HCT116 (cell line): ENCODE measurements at places on chromosomes 4 and X.

- no peak for DNase-seq
Measured at GRCh38 chr4:138911909-138912703, 103.5 kb upstream of the NOCT start.

DNA sequence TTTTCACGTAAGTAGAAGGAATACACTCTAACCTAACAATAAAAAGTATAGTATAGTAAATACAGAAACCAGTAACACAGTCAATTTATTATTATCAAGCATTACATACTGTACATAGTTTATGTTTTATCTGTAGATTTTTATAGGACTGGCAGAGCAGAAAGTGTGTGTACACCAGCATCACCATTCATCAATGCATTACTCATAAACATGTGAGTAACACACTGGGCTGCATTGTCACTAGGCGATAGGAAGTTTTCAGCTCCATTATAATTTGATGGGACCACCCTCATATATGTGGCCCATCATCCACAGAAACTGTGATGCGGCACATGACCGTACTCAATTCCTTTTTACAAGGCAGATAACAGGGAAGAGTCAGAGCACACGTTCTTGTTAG lies 137.8 kb upstream of the RBPJ start:
- no peak for DNase-seq

- DNase-seq: no peak
Measured at GRCh38 chrX:47078129-47079043, at the start of gene RGN. Gene RGN, plus strand, starts transcription at chrX:47078443. Its CDS starts 2,702 bp downstream, at chrX:47081145.

DNA sequence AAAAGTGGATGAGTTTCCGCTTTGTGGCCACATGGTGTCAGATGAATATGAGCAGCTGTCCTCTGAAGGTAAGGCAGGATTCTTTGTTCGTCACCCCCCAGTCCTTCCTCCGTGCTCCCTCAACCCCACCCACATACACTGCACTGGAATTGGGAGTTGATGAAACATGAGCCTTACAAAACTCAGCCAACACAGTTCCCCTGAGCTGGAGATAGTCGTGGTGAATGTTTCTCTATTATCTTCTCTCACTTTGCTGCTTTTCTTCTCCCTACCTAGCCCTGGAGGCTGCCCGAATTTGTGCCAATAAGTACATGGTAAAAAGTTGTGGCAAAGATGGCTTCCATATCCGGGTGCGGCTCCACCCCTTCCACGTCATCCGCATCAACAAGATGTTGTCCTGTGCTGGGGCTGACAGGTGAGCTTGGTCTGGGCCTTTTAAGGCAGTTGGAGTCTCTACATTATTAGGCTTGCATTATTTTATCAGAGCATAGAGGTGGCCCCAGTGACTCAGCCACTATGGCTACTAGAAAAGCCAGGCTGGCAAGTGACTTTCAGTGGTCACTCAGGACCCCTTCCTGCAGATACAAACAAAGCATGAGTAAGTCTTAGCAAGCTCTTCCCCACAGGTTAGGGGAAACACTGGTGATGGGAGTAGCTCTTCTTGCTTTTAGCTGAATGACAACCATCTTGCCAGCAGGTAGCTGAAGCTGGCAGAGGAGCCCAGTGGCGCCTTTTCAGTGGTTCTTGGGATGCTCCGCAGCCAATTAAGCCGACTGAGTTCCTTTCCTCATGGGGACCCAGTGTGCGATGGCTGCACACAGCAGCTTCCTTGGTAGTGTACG lies 1.6 kb downstream of the RPL10 start:
- no peak for DNase-seq

GRCh38 chrX:34632384-34632783 lies 24.7 kb downstream of the TMEM47 start:
- no peak for DNase-seq

DNA sequence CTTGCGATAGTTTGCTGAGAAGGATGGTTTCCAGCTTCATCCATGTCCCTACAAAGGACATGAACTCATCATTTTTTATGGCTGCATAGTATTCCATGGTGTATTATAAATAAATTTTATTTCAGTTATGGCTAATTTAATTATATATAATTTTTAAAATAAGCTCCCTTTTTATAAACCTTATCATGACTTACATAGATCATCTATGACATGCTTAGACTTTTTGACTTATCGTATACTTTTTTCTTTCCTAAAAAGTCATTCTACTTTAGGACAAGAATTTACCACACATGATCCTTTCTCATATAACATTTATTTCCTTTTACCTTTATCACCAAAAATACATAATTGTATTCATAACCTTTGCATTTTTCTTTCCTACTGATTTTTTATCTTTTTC lies 376.5 kb downstream of the CCSER1 start:
- no peak for DNase-seq

DNA sequence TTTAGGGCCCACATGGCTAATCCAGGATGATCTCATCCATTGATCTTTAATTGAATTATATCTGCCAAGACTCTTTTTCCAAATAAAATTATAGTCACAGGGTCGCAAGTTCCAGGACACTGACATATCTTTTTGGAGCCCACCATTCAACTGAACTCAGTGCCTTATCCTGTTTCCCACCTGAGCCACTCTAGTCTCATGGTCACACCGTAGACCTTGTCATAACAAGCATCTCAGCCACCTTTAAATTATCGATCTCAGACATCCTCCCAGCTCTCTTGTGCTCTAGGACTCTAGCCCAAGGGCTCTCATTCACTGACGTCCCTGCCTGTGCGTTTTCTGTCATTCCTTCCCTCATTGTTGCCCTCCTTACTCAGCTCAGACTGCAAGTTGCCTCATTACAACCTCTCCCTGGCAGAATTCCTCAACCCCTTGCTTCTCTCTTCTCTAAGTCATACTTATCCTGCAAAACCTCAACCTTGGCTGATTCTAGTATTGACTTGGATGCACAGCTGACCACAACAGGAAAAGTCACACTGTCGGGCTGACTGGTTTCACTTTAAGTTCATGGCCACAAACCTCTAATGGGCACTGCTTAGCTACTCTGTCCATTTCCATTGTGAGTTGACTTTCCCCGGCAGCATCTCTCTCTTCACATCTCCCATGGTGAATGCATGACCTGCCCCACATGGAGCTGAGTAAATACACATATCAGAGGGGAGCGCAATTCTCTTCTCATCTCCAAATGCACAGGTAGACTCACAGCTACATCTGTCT lies 91.0 kb upstream of the TRIM2 start:
- no peak for DNase-seq

DNA sequence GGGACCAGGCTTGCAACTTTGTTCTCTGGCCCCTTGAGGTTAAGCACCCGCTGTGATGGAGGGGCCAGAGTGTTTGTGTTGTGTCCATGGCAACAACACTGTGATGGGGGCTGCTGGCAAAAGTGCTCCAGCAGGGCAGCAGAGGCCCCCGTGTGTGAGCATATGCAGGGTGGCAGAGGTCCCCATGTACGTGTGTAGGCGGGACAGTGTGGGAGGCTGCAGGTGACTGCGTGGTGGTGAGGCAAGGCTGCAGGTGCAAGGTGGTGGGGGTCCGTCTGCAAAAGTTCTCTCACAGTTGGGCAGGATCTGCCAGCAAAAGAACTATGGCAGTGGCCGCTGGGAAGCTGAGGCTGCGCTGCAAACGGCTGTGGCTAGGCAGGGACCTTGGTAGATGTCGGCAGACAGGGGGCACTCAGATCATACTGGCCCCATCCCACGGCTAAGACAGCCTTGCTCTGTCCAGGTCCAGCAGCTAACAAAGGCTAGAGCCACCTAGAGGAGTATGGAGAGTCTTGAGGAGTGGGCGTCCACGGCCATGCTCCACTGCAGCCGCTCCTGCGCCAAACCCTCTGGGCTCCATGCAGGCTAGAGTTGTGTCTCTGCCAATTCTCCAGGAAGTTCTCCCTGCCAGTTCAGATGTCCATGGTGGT lies 46.8 kb upstream of the PASD1 start:
- DNase-seq: no peak

- no peak for DNase-seq
Measured at GRCh38 chr4:52317981-52318380, 266.9 kb downstream of the SPATA18 start.

GRCh38 chrX:135112096-135112729 lies 8.1 kb downstream of the ETDB start:
- DNase-seq: peak; percentile 32

DNA sequence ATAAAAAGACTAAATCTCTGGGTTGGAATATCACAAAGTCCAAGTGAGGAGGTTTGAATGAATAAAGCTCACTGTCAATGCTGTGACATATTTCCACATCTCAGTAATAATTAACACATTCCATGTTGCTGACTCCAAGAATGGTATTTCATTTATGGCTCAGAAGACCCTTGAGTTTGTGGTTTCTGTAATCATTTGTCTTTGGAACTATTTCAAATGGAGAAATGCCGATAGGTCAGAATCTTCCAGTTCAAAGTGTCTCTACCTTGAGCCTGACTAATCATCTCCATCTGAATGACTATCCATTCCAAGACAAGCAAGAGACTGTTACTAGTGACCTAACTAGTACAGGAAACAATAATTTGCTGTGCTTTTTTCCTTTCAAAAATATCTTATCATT lies 24.2 kb upstream of the SLC2A9 start:
- peak; percentile 80 for DNase-seq

- no peak for DNase-seq
Measured at GRCh38 chrX:101602077-101602476, 15.7 kb downstream of the ARMCX6 start.

DNA sequence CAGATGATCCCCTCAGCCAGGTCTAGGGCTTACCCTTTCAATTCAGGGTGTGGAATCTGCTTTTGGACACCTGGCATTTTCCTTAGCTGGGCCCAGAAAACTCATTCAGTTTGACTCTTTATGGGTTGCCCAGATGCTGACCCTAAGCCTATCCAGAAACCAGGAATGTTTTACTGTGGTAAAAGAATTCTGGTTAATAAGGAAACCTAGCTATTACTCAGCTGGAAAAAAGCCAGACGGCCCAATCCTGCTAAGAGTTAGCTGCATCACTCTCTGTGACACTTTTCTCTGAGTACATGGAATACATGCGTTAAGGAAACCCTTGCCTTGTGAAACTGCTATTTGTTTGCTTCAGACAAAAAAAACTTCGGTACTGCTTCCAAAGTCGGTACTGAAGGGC lies 28.0 kb downstream of the ING2 start:
- DNase-seq: no peak

- DNase-seq: no peak
Measured at GRCh38 chrX:30533835-30534234, 43.7 kb downstream of the TASL start.

GRCh38 chr4:998096-998691 lies 5.0 kb upstream of the SLC26A1 start:
- DNase-seq: no peak

- DNase-seq: no peak
Measured at GRCh38 chr4:135184715-135185114, 983.1 kb upstream of the PABPC4L start.

DNA sequence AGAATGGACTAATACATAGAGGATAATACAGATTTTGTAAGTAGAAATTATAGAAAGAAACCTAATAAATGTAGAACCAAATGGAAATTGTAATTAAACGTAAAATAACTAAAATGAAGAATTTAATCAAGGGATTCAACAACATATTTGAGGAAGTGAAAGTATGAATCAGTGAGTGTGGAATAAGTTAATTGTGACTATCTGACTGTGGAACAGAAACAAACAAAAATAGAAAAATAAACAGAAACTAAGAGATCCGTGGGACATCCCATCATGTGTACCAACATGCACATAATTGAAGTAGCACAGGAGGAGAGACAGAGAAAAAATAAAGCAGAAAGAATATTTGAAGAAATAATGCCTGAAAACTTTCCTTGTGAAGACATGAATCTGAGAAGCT lies 208.6 kb upstream of the TACR3 start:
- no peak for DNase-seq

- DNase-seq: no peak
Measured at GRCh38 chrX:110338935-110339334, 19.7 kb upstream of the RTL9 start.

DNA sequence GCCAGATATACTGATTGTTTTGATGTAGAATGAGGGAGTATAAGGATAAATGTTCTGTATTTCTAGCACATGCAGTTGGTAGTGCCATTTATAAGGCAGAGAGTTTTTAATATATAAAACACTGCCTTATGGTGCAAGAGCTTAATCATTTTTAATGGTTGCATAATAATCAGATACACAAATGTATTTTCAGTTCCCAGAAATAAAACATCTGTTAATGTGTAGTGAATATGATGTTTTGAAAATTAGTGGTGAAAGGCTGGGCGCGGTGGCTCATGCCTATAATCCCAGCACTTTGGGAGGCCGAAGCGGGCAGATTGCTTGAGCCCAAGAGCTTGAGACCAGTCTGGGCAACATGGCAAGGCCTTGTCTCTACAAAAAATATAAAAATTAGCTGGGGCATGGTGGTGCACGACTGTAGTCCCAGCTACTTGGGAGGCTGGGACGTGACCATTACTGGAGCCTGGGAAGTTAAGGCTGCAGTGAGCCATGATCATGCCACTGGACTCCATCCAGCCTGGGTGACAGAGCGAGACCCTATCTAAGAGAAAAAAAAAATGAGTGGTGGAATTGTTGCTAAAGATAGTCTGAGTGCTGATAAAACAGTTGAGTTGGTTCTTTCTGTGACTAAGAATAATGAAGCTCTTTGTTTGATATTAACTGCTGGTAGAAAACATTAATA lies 29.3 kb downstream of the CLCN3 start:
- DNase-seq: no peak

- no peak for DNase-seq
Measured at GRCh38 chrX:19725641-19726040, 161.8 kb downstream of the SH3KBP1 start.

- DNase-seq: no peak
Measured at GRCh38 chr4:5810151-5810550, 82.7 kb downstream of the CRMP1 start.

GRCh38 chr4:151942971-151943370 lies 182.2 kb upstream of the GATB start:
- DNase-seq: no peak

DNA sequence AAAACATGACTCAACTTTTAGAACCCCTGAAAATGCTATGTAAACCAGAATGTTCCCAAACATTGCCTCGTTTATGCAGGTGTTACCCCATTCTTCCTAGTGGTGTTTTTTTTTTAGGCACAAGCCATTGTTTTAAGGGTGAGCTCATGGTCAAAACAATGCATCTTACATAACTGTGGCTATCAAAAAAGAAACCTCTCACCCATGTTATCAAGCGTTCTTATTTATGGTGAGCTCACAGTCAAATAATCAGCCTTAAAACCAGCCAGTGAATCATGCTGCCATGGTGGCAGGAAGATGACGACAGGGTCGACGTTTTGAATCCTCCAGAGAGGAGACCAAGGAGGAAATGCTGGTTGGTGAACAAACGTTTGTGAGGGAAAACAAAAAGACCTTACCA lies 195.2 kb downstream of the KDR start:
- no peak for DNase-seq

- DNase-seq: no peak
Measured at GRCh38 chr4:75135068-75135825, 202.3 kb downstream of the PARM1 start.
